Neural progenitor cell (in vitro differentiated cells): ENCODE measurements at places on chromosomes 3 and 15.
A peak's percentile ranks its signal among the peaks of the same experiment; 100 is the strongest.

DNA sequence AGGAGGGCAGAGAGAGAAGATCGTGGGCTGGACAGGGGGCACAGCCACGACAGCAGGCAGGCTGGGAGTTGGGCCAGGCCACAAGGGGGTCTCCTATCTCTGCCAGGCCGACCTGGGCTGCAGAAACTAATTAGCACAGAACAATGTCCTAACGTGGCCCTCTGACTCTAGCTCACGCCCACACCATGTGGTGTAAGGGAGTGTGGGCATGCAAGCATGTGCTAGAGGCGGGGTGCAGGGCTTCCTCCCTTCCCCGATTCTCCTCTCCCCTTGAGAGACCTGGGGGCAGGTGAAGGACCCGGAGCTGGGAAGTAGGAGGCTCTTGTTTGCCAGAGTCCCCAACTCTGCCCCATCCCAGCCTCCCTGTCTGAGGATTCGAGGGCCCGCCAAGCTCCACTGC is 65.5 kb downstream of the LINGO1 start:
- no peak for DNase-seq

DNA sequence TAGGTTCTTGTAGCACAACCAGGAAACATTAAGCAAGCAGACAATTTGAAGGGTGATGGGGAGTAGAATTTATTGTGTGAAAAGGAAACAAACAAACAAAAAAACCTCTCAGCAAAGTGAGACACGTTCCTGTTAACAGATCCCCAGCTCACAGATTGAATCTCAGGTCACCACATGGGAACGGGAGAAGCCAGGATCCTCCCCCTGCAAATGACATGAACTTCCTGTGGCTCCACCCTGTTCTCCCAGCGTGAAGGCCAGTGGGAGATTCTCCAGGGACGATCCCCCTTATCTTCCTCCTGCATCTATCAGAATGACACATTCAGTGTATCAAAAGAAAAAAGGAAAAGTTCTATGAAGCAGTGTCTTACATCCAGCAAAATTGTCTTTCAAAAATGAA is 1488.1 kb downstream of the OTOL1 start:
- DNase-seq = no peak

DNA sequence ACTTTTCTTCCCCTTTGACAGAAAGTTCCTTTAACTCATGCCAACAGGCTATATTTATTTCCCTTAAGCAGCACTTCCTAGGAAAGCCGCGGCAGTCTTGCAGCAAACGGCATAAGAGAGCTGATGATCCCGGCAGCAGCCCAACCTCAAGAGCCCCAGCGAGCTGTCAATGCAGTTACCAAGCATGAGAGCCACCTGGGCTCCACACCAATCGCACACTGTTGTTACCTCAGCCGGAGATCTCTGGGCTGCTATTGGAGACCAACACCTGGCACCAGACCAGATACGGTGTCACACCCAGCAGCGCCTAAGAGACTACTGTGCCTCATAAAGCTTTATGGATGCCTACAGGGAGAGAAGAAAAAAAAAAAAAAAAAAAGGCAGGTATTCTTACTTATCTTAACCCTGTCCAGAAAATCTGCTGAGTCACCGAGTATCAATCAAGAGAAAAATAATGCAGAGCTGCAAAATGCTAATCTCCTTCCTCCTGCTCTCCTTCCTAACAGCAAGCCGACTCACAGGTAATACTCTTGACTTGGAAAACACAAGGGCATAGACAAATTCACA is 11.7 kb downstream of the ABCC5 start:
- DNase-seq = no peak

DNA sequence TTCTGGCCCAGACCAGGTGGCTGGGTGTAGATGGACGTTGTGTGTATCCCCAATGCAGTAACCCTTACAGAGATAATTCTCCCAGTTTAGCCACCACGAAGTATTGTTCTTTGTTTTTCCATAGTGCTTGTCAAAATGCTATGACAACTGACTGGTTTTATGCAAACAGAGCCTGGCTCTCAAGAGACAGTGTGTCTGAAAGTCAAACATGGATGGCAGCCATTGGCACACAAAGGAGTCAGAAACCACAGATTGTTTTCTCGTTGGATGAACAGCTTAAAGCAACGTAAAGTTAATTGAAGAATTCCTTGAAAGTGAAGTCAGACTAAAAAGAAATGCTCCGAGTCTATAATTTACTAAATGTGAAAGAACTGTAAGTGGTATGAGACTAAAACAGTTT is 91.2 kb downstream of the FILIP1L start:
- no peak for DNase-seq

DNA sequence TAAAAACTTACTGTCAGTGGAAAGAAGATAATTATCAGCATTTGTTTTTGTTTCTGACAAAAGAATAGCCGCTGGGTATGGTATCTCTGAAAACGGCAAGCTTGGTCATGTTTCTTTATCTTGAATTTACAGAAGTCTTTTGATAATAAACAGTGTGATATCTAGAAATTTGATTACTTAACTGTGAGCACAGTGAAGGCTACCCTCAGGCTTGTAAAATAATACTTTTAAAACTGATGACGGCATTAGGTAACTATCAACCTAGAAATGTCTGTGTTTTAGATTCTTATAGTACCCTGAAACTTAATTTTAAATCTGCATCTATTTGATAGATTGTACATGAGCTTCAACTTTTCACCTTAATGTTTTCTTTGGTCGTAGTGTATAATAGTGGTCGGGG is 43.4 kb downstream of the NSUN3 start:
- DNase-seq = no peak

DNA sequence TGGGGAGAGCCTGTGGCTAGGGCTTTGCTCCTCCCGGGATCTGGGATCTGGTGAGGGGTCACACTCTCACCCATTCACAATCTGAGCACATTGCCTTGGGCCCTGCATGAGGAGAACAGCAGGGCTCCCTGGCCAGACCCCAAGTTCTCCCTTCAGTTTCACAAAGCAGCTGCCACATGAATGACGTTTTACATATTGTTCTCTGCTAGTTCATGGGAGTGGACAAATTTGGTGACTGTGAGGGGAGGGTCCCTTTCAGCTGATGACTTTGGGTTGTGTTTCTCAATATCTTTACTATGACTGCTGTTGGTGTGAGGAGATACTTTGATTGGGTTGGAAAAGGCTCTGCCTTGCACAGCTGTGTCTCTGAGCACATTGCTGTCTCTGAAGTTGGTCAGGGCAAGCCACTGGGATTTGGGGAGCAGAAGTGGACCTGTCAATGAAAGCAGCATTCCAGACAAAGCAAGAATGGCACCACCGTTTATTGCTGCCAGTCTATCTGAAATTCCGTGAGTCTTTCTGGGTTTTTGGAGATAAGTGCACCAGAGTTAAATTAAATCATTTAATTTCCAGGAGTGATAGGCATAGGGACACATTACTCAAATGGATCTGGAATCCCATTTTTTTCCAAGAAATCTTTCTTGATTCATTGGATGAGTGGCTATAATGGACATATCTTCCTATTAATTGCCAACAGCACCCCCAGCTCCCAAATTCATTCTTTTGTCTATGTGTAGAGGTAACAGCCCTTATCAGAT is 10.3 kb downstream of the TIMP4 start:
- no peak for DNase-seq

- peak; percentile 82 for DNase-seq
Measured at GRCh38 chr15:65980824-65981456, 111.6 kb downstream of the RAB11A start.
